Fibroblast of skin of left biceps (primary cell): ENCODE measurements at places on chromosomes 3 and 15.
A peak's percentile ranks its signal among the peaks of the same experiment; 100 is the strongest.

- DNase-seq = no peak
These were observed 809 bp downstream of the CRTAP start for GRCh38 chr3:33114622-33115023.

DNA sequence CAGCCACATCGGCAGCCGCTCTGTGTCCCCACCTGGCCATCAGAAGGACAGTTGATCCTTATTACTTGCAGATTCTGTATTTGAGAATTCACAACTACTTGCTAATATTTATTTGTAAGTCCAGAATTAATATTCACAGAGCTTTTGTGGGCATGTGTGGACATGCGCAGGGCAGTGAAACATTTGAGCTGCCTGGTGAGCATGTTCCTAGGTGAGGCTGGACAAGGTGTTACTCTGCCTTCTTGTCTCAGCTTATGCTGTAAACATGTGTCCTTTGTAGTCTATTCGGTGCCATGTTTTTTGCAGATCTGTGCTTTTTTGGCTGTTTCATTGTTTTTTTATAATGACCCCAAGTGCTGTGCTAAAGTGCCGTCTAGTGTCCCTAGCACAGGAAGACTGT, 15.6 kb downstream of the FAH start:
- no peak for DNase-seq

- DNase-seq = no peak
These were observed 406.3 kb downstream of the SOX2 start for GRCh38 chr3:182118066-182118465.

DNA sequence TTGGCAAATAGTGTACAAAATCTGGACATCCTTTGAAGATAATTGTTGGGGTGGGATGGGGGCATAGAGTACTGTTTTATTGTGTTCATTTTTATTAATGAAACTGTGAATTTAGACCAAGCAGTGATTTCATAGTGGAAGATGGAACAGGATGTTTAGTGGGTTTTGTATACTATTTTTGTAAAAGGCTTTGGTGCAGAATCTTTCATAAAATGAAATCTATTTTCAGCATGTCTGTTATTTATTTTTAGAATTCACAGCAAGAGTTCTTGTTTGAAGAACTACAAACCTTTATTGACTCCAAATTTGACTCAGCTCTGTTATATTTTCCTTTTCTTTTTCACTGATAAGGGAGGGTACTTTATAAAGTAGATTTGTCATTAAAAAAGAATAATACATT, 145.4 kb downstream of the AKAP13 start:
- DNase-seq = no peak

- DNase-seq = no peak
These were observed 11.9 kb upstream of the LRTM1 start for GRCh38 chr3:54939557-54940300.

DNA sequence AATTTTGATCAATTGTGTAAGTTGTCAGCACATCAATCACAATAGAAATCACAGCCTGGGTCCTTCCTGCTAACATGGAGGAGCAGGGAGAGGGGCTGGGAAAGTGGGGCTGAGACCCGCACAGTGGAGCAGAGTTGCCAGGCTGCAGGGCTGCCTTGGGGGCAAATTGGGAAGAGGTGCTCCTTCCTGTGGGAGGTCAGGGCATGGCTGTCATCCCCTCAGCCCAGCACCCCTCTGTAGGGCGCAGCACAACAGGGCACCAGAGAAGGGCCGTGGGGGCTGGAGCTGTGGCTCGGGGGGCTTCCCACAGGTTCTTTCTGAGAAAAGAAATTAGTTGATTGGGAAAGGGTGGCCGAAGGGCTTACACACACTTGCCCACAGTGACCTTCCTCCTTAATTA, 126.3 kb downstream of the NSMCE3 start:
- no peak for DNase-seq

- no peak for DNase-seq
These were observed 16.8 kb downstream of the NEO1 start for GRCh38 chr15:73069109-73069508.

- DNase-seq = peak; percentile 80
These were observed 74.9 kb upstream of the EPHA3 start for GRCh38 chr3:89032346-89033013.

GRCh38 chr15:85412956-85413854, 32.8 kb downstream of the AKAP13 start:
- no peak for DNase-seq

- DNase-seq = no peak
These were observed 130.5 kb upstream of the BFSP2 start for GRCh38 chr3:133269393-133269792.

GRCh38 chr3:16392717-16393116, 120.8 kb downstream of the RFTN1 start:
- no peak for DNase-seq
